ENCODE measurements at places on chromosomes 1 and 21. TPM values are rescaled to one million over a fixed set of nuclear protein-coding genes. Genes with fewer than 3 reads are reported as not detected.
A peak's percentile ranks its signal among the peaks of the same experiment; 100 is the strongest.

DNA sequence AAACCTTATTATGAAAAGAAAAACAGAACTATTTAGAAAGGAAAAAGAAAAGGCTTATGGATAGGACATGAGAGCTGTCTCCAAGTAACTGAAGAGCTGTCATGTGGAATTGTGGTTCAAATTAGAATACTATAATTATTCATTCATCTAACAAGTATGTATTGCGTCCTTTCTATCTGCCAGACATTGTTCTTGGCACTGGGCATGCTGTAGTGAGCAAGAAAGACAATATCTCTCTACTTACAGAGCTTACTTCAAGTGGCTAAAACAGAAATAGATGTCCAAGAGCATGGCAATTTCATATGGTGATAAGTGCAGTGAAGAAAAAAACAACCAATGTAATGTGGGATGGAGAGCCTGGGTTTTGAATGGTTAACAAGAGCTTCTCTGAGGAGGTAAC is 413.0 kb downstream of the DPYD start:
- H3K27ac ChIP-seq: no peak overlapping the region
- no peak for DNase-seq
- H3K4me1 ChIP-seq: no peaks in the 10 kb centered on the region
- 0 out of 2 replicates have a peak, but pooled peaks cover 2% of the 10 kb centered on the region for H3K36me3 ChIP-seq
- H3K4me3 ChIP-seq: no peak overlapping the region

- H3K27ac ChIP-seq: no peak overlapping the region
- H3K4me3 ChIP-seq: no peak overlapping the region
- DNase-seq: no peak
- no peaks in the 10 kb centered on the region for H3K36me3 ChIP-seq
- H3K4me1 ChIP-seq: no peaks in the 10 kb centered on the region
Measured at GRCh38 chr1:57192222-57192621, 226.4 kb upstream of the C8B start.

DNA sequence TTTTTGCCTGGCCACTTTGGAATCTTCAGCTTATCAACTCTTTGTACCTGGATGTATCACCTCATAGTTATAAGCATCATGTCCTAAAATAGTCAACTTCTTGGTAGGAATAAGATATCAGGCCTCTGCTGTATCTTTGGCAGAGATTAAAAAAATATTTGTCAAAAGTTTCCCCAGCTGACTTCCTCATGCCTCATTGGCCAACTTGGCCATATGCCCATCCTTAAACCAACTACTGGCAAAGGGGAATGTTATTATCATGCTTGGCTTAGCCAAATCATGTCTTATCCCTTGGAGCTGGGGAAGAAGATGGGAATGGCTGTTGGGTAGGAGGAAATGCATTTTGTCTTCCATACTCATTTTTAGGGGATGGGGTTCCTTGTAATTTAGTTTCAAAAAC is 23.4 kb downstream of the NFASC start:
- no peak for DNase-seq
- peaks cover 8% of the 10 kb centered on the region for H3K27me3 ChIP-seq
- H3K27ac ChIP-seq: no peak overlapping the region
- no peak overlapping the region for H3K4me3 ChIP-seq
- no peaks in the 10 kb centered on the region for H3K36me3 ChIP-seq

Gene COL18A1
- 52.6 TPM for polyA plus RNA-seq

DNA sequence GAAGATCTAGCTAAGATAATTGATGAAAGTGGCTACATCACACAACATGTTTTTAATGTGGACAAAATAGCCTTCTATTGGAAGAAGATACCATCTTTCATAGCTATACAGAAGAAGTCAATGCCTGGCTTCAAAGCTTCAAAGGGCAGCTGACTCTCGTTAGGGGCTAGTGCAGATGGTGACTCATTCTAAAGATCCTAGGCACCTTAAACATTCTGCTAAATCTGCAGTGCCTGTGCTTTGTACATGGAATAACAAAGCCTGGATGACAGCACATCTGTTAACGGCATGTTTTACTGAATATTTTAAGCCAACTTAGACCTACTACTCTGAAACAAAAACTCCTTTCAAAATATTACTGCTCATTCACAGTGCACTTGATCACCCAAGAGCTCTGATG is 65.6 kb upstream of the USP24 start:
- no peaks in the 10 kb centered on the region for H3K36me3 ChIP-seq
- H3K4me1 ChIP-seq: peaks cover 4% of the 10 kb centered on the region
- H3K4me3 ChIP-seq: no peak overlapping the region
- H3K27ac ChIP-seq: no peak overlapping the region
- no peaks in the 10 kb centered on the region for H3K27me3 ChIP-seq

Gene HSD11B1
- polyA plus RNA-seq: 0.30 TPM

DNA sequence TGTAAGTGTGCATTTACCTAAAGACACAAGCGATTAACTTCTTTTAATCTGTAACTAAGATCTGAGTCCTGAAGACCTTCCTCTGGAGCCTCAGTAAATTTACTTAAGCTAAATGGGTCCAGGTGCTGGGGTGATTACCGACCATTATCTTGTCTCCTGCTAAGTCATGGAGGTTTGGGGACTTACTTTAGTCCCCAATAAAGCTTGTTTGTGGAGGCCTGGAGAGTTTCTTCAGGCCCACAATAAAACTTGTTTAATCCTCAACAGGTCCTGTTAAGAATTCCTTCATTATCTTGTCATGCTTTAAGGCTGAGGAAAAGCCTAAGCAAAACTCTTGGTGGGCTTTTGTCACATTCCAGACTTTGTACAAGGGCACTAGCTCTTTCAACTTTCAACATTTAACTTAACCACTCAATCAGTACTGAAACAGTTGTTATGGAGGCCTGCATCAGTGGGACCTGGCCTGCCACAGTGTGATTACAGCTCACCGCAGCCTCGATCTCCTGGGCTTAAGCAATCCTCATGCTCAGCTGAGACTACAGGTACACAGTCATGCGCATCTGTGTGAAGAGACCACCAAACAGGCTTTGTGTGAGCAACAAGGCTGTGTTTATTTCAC is 84.0 kb downstream of the FMO4 start:
- DNase-seq: no peak
- no peak overlapping the region for H3K27ac ChIP-seq
- no peaks in the 10 kb centered on the region for H3K27me3 ChIP-seq
- H3K36me3 ChIP-seq: no peaks in the 10 kb centered on the region
- no peak overlapping the region for H3K4me3 ChIP-seq

- no peaks in the 10 kb centered on the region for H3K4me1 ChIP-seq
- DNase-seq: peak; percentile 34
- H3K27me3 ChIP-seq: peaks cover 49% of the 10 kb centered on the region
- no peaks in the 10 kb centered on the region for H3K36me3 ChIP-seq
Measured at GRCh38 chr1:17094664-17095063, 24.6 kb downstream of the PADI2 start.

Gene INKA2
- polyA plus RNA-seq: 1.3 TPM

DNA sequence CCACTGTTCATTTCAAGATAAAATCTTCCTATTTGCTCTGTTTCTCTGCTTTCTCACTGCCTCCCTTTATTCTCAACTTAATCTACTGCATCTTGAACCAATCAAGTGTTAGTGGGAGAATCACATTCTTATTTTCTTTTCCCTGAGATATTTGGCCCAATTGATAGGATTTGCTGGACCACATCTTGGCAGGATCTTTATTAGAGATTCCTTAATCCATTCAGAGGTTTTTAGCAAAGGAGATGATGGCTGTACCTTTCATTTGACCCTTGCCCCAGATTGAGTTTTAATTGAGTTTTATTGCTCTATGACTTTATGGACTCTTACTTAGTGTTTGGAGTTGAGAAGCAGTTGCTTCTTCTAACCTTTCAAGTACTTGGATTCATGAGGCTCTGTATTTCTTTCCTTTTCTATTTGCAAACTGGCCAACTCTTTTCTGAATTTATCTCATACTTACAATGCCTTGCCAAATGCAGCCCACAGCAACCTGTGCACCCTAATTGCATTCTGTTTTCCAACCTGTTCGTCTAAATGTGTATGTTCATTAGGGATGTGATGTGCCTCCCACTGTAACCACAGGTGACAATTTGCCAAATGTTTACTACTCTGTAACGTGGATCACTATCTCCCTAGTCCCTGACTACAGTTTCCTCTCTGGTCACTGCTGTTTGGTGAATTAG is 274.8 kb upstream of the KAZN start:
- DNase-seq: no peak
- H3K27ac ChIP-seq: no peak overlapping the region
- no peaks in the 10 kb centered on the region for H3K27me3 ChIP-seq
- H3K36me3 ChIP-seq: no peaks in the 10 kb centered on the region

- H3K27ac ChIP-seq: peak overlapping the region; percentile 84
- no peaks in the 10 kb centered on the region for H3K27me3 ChIP-seq
- peaks cover 7% of the 10 kb centered on the region for H3K4me1 ChIP-seq
- peaks cover 30% of the 10 kb centered on the region for H3K36me3 ChIP-seq
- peak; percentile 39 for DNase-seq
Measured at GRCh38 chr1:3625151-3625907, 514 bp downstream of the TPRG1L start.

DNA sequence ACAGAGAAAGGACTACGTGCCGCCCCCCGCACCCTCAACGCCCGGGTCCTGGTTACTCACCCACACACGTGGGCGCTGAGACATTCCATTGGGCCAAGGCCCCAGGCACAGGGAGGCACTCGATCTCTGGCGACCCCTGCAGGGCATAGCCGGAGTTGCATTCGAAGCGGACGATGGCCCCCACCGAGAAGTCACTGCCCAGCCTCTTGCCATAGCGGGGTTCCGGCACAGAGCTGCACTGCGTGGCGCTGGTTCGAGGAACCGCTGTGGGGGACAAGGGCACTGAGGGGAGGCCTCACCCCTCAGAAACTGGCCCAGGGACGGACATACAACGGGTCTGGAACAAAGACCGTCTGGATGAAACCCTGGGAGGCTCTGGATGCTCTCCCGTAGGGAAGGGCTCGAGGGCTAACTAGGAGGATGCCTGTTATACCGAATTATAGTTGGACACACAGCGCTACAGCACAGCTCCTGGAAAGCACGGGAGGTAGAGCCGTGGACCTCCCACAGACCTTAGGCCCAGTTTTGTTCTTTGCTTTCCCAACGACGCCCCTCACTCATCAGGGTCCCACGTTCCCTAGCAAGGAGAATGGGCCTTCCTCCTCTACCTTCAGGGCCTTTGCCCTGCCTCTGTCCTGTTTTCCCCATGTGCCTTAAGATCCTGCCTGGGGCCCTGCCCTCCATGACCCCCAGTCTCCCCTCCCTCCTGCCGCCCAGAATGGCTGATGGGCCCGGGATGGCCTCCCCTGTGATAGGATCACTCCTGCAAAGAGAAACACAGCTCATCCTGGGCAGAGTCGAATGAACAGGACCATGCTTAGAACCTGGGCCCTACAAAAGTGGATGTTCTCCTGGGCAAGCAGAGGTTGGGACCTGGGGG is 152.8 kb downstream of the ZSCAN20 start:
- no peaks in the 10 kb centered on the region for H3K4me1 ChIP-seq
- no peak for DNase-seq
- no peaks in the 10 kb centered on the region for H3K27me3 ChIP-seq

Gene KLF17
- 0.14 TPM for polyA plus RNA-seq

Gene CNTN2
- polyA plus RNA-seq: not detected

DNA sequence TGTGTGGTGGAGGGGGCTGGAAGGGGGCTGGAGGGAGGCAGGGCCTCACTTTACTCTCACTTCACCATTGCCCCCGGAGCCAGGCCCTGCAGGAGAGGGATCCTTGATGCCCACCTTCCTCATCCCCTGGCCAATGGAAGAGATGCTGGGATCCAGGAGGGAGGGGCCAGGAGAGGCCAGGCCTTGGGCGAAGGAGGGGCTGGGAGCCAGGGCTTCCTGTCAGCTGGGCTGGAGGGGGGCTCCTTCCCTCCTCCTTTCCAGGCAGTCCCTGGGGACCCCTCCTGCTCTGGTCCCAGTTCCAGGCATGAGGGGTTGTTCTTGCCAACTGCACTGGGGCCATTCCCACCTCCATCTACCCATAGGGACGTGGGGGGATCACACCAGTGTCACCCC is 5.7 kb downstream of the AHDC1 start:
- H3K27me3 ChIP-seq: no peaks in the 10 kb centered on the region
- no peak for DNase-seq
- H3K4me3 ChIP-seq: no peak overlapping the region
- peaks cover 3% of the 10 kb centered on the region for H3K36me3 ChIP-seq

GRCh38 chr21:17451364-17451891 is 61.4 kb upstream of the CXADR start:
- no peak overlapping the region for H3K27ac ChIP-seq
- no peaks in the 10 kb centered on the region for H3K36me3 ChIP-seq
- H3K4me1 ChIP-seq: peaks cover 3% of the 10 kb centered on the region
- peak; percentile 89 for DNase-seq
- H3K4me3 ChIP-seq: peak overlapping the region; percentile 12

Gene CLCNKB
- polyA plus RNA-seq: 0.09 TPM

Gene LCE3E
- polyA plus RNA-seq: not detected

DNA sequence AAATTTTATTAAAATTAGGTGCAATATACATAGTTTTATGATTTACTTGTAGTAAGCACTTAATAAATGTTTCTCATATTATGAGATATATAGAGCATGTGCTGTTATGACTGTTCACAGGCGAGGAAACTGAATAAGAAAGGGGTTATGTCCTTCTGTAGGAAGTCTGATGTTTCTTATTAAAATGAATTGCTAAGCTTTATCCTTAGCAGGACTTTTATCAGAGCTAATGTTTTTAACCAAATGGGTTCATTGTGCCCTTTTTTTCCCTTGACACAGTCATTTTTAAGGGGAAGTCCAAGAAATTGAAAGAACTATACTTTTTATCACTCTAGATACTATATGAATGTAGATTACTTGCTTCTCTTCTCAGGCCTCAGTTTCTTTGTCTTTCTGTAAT is 285.2 kb downstream of the PTPRC start:
- H3K4me3 ChIP-seq: no peak overlapping the region
- no peak for DNase-seq
- H3K36me3 ChIP-seq: peaks cover 2% of the 10 kb centered on the region
- H3K27me3 ChIP-seq: no peaks in the 10 kb centered on the region
- H3K4me1 ChIP-seq: 0 out of 2 replicates have a peak, but pooled peaks cover 2% of the 10 kb centered on the region

DNA sequence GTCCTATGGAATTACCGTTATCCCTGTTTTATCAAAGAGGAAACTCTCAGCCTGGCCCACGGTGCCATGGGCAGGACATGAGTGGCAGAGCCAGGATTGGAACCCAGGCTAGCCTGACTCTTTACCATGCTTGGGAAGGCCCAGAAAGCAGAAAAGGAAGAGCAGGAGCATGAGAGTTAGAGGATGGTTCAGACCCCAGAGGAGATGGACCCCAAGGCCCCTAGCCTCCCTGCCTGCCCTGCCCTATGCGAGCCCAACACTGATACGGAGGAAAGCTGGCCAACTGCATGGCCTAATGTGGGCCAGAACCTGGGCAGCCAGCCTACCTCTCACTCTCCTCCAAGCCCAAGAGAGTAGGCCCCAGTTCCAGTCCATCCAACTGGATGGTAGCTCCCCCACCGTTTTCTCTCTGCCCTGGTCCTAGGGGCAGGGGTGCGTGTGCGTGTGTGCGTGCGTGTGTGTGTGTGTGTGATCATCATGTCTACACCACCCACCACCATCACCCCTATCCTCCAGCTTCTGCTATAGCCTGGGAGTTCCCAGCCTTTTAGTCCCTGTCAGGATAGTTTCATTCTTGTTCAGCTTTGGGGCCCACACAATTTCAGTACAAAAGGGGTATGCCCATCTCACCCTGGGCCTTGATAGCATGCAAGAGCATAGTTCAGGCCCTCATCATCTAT is 15.4 kb upstream of the MEX3A start:
- no peak overlapping the region for H3K27ac ChIP-seq
- H3K36me3 ChIP-seq: peaks cover 6% of the 10 kb centered on the region
- H3K27me3 ChIP-seq: no peaks in the 10 kb centered on the region
- H3K4me1 ChIP-seq: peaks cover 17% of the 10 kb centered on the region
- no peak for DNase-seq
